ENCODE measurements at places on chromosomes 7 and 10.

DNA sequence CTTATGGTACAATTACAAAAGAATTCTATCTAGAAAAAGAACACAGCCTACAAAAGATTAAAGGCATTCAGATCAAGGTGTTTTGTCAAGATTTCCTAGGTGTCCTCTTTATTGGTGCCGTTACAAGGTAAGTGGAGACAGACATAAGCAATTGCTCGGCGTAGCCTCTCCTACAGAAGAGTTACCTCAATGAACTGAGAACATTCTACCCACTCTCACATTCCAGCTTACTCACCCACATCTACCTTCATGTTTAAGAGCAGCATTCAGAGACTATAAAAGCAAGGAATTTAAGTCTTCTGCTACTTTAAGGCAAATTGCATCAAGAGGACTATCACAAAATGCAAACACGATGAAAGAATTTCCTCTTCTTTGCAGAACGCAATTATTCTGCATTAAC is 29.5 kb downstream of the MPP7 start:
- DNase-seq, result no peak

DNA sequence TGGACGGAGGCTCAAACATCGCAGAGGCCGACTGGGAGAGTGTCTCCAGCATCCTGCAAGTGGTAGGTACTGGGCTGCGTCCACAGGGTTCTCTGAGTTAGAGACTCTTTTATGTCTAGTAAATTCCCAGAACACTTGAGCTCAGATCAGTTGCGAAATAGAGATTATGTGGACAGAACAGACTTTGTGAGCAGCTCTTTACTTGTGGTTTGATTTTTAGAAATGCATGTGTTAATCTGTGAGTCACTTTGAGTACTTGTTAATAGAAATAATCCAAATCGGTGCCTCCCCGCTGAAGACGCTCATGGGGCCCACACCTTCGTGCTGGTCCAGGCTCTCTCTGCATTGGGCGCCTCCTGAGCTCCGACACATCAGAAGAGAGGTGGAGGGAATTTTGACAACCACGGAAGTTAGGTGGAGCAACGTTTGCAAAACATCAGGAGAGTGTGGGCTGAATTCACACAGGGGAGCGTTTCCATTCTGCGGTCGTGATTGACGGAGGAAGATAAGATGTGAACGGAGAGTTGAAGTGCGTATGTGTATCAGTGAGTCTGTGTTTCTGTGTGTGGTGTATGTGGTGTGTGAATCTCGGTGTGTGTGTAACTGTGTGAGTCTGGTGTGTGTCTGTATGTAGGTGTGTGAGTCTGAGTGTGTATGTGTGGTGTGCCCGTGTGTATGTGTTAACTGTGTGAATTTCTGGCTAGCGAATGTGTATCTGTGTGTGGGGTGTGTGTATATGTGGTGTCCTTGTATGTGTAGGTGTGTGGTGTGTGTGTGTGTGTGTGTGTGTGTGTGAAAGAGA is 32.1 kb downstream of the PFKP start:
- DNase-seq, result peak; percentile 90

- peak; percentile 66 for DNase-seq
Measured at GRCh38 chr7:12322284-12322902, 81.3 kb downstream of the VWDE start.

DNA sequence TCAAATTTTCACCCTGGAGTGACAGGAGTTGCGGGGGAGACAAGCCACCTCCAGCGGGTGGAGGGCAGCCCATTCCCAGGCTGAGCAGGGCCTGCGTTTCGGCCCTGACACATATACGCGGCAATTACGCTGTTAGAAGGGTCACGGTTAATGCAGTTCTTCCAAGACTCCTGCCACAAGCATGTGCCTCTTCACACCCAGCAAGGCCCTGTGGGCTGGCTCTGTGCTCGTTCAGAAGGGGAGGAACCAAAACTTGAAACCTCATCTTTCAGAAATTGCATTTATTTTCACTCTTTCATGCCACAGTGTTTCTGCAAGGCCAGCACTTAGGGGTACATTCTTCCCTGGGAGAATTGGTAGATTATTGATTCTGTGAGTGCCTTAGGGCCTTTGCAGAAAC is 24.7 kb downstream of the LRMDA start:
- no peak for DNase-seq

GRCh38 chr7:7980134-7980533 is 11.5 kb downstream of the GLCCI1 start:
- DNase-seq, result no peak

DNA sequence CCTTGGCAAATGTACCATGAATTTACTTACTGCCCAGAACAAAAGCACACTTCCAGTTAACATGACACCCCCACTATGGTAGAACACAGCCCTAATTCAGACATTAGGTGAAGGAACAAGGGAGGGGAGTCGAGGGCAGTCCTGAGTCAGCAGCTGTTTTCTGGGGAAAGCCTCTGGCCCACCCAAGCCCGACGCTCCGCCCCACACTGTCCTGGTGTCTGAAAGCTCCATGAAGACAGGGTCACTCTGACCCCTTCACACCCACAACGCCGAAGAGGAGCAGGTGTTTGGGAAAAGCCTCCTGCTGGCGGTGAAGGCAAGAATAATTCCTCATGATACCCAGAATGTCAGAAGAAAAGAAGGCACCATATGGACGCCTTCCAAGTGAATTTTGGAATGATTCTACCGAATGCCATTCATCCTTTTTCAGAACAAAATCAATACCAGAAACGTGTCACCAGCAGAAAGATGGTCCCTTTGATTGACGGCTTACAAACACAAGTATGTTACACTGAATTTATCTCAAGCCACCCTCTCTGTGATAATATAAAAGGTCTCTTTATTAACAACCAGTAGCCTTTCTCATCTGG is 172.1 kb downstream of the DIP2C start:
- no peak for DNase-seq

DNA sequence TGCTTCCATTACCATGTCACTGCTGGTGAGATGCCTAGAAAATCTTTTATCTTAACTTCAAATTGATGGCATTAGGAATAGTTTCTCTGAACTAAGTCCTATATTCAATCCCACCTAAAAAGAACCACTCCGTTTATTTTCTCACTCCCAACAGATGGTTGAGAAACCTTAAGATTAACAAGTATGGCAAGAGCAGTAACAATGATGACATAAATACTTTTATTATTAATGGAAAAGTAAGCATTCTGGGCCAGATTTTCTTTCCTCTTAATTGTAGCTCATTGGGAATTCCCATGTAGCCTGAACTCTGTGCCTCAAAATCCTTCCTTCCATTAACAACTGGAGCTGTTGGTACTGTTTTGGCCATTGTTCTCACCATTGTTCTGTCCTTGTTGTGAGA is 21.1 kb upstream of the FAM13C start:
- DNase-seq, result no peak

GRCh38 chr10:124231168-124232155 is 138.1 kb upstream of the CHST15 start:
- DNase-seq, result no peak
